Cortex of kidney (tissue), 1 donor: ENCODE measurements at places on chromosomes 7 and 10.

DNA sequence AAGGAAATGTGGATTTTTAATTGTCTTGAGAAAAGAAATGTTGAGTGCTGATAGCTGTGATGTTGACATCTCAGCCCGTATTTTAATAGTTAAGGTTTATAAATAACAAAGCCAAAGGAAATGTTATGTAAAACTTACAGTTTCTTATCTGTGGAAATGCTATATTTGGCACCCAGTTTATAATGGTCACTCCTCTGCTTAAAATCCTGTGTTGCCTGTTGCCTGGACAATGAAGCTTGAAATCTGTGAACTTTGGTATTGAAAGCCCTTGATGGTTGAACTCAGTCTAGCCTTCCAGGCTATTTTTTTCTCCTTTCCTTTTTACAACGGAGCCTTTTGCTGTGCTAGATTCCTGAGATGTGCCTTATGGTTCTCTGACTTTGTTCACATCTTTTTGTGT is 46.5 kb downstream of the MCU start:
- DNase-seq, result no peak

DNA sequence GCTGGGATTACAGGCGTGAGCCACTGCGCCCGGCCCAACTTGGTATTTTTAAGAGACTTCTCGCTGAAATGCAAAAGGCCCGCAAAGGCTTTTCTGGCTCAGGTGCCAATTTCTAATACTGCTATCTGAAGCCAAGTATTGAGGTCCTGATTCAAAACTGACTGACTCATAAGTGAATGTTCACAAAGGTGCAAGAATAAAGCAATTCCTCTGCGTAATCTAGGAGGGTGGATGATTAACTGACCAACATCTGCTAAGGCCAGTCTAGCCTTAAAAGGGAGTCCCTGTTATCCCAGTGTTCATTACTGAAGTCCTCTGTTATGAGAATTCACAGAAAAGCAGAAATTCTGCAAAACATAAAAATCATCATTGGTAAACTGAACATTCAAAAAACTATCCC is 111.4 kb downstream of the SRPK2 start:
- no peak for DNase-seq

GRCh38 chr7:80307227-80307856 is 172.7 kb downstream of the GNAI1 start:
- DNase-seq, result no peak

DNA sequence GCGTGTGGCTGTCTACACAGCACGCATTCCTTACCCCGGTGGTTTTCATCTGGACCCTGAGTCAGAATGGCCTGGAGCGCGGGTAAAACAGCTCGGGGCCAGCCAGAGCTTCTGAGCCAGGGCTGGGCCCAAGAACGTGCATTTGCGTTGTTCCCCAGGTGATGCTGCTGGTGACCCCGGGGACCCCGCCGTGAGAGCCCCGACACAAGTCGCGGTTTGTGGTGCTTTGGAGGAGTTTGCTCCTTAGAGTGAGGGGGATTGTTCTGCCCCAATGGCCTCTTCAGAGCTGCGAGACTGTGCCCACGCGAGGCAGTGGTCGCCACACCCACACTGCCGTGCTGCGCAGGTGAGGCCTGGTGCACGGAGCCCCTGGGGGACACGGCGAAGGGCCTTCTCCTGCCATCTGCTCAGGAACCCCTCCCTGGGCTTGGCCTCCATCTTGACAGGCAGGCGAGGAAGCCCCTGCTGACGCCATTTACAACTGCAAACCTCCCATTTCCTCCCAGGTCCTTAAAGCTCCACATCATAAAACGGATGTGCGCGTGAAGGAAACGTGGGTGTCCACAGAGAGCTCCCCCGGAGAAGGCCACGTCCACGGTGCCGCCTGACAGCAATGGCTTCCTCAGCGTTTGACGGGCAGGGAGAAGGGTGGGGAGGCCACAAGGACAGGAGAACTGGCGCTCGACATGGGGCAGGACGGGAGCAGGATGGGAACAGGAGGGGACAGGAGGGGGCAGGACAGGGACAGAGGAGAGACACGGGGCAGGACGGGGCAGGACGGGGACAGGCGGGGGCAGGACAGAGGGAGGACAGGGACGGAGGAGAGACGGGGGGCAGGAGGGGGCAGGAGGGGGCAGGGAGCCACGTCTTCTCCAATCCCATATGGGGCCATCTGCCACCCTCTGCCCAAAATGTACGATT is 477.2 kb downstream of the DNAJB6 start:
- DNase-seq, result no peak

DNA sequence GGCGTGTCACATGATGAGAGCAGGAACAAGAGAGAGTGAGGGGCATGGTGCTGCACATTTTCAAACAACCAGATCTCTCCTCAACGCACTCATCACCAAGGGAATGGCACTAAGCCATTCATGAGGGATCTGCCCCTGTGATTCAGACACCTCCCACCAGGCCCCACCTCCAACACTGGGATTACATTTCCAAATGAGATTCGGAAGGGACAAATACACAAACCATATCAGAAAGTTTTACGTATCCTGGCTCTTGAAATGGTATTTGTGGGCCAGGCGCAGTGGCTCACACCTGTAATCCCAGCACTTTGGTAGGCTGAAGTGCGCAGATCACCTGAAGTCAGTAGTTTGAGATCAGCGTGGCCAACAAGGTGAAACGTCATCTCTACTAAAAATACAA is 189.4 kb downstream of the PLXDC2 start:
- no peak for DNase-seq

GRCh38 chr7:44087911-44088838 is 5.8 kb upstream of the POLM start:
- DNase-seq, result no peak

DNA sequence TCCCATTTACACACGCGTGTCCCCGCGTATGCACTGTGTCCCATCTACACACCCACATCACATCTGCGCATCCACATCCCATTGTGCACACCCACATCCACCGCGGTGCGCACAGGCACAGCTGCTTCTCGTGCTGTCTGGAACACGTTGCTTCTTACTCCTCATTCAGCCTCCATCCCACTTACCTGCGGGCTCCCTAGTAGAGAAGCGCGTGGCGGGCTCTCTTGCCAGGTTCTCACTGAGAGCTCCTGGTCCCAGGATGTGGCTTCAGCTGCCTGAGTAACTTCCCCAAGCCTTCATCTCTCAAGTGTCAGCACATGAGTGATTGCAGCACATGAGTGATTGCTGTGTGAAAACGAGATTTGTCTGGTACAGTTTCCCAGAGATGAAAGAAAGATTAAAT is 117.8 kb downstream of the TRRAP start:
- no peak for DNase-seq

GRCh38 chr10:62577666-62578291 is 203.6 kb downstream of the ZNF365 start:
- DNase-seq, result no peak

DNA sequence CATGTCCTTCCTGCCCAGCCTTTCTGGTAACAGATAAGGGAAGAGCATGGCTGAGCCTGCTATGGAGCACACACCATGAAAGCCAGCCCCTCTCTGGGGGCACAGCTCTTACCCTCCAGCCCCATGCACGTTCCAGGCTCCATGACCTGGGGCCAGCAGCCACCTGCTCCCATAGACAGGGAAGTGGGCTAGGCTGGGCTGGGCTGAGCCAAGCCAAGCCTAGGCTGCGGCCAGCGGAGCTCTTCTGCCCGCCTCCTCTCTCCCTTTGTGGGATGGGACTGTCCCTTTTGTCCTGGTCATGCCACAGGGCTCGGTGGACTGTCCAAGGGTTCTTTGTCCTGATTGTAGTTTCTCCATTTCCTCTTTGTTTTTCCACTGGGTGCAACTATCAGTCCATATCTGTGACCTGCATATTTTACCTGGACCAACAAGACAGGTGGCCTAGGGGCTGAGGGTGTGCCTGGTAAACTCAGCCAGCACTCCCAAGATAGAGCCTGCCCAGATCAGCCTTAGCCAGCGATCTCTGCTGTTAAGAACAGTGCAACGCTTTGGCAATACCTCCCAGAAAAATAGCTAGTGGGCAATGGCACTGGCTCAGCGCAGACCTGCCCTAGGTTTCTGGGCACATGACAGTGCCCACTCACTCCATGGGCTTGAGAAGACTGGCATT is 97.2 kb upstream of the BTBD16 start:
- DNase-seq, result no peak

GRCh38 chr7:70239918-70240317 is 641.6 kb downstream of the AUTS2 start:
- no peak for DNase-seq

DNA sequence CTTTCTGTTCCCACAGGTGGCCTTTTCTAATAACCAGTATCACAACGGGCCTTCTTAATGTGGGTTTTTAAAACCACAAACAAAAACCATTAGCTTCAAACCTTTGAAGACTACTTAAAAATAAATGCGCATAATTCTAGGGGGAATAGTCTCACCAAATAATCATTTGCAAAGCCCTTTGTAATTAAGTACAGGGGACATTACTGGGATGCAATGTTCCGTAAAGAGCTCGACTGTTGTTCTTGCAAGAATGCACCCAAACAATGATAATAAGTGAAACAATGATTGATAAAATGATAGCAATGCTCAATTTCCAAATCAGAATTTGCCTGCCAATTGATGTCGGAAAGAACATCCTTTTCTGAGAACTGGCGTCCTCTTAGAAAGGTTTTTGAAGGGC is 589.1 kb upstream of the ADARB2 start:
- DNase-seq, result no peak

GRCh38 chr7:55873765-55874164 is 11.2 kb upstream of the SEPTIN14 start:
- no peak for DNase-seq
